ENCODE measurements at places on chromosomes 4 and X.

GRCh38 chr4:120709991-120710390 lies 212.5 kb downstream of the PRDM5 start:
- no peak for ATAC-seq

GRCh38 chr4:16989371-16989770 lies 90.9 kb upstream of the LDB2 start:
- no peak for ATAC-seq

- ATAC-seq = peak; percentile 82
Measured at GRCh38 chr4:48578132-48578968, 88.3 kb downstream of the ZAR1 start.

- ATAC-seq = peak; percentile 57
Measured at GRCh38 chrX:111353793-111354192, 58.2 kb downstream of the DCX start.

DNA sequence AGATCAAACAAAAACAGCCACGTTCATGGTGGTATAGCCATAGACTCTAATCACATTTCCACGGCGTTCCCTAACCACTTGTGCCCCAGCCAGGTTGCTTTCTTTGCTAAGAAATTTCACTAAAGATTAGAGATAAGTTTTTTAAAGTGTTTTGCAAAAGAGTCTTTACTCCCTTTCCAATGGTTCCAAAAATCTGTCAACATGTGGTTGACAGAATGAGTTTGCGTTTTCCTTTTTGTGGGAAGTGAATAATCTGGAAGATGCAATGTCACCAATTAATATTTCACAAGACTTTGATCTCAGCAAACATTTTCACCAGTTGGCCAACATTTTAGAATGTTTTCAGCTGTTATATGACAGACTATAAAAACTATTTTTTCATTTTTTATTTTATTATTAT lies 35.3 kb downstream of the CXCL1 start:
- ATAC-seq = peak; percentile 48
